ENCODE measurements at places on chromosomes 7 and 10. TPM values are rescaled to one million over a fixed set of nuclear protein-coding genes. Genes with fewer than 3 reads are reported as not detected.

LRRC17 gene
- 11.3 TPM for total RNA-seq

A1CF gene
- total RNA-seq, result not detected

PLPP4 gene
- total RNA-seq, result 22.5 TPM

PRTFDC1 gene
- 31.6 TPM for total RNA-seq

IFIT1B gene
- not detected for total RNA-seq

RSPH10B2 gene
- total RNA-seq, result 4.7 TPM

INSYN2A gene
- total RNA-seq, result 9.4 TPM

ITIH5 gene
- total RNA-seq, result 12.2 TPM

SYT15B gene
- under 0.01 TPM for total RNA-seq

All from parietal lobe (tissue), 2 donors.